ENCODE measurements at places on chromosomes 6 and 20.

- DNase-seq, result no peak
Observed at GRCh38 chr20:44770484-44771171, 25.0 kb downstream of the KCNK15 start.

GRCh38 chr6:12034837-12035236 is 22.7 kb downstream of the HIVEP1 start:
- no peak for DNase-seq

DNA sequence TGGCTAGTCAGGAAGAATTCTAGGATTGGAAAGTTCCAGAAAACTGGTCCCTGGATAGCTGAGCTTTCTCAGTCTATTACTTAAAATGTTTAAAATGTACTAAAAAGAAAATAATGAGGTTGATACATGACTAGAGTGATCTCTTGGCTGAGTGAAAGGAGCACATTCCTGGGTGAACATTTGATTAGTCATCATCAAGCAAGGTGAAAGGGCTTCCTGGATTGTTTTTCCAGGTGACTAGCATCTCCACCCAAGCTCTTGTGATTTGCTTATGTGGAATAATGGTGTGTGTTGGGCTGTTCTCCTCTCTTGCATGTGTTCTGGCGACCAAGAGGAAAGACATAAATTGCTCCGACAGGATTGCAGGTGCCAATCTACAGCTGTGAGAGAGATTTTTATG is 42.9 kb downstream of the PKIB start:
- no peak for DNase-seq

DNA sequence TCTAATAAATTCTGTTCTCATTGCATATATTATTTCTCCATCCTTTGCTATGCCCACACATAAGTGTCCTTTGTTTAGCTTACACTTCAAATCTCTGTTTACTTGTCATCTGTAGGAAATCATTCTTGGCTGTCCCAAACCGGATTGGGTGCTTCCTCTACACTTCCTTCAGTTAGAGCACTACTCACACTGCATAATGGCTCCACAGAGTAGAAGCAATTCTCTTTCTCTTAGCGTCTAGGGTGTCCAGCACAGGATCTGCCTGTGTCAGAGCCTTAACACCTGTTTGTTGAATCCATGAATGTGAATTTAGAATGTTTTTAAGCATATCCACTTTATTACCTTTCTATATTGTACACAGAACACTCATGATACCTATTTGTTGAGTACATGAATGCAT is 87.0 kb upstream of the BMP2 start:
- no peak for DNase-seq

- no peak for DNase-seq
Observed at GRCh38 chr6:34362909-34363680, 29.4 kb downstream of the NUDT3 start.

DNA sequence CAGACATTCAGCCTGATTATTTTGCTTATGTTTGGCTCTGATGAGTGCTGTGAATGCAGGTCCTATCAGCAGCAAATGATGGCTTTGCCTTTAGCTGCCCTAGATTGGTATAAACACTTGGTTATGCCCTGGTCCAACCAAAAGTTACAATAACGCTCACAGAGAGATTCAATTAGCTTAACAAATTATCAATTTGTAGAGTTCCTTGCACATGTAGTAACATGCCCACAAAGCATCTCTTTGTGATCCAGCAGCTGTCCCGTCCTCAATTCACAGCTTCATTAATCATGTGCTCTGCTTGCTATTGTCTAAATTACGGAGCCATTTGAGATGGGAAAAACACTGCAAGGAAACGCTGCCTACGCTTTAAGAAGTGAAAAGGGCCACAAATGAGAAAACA is 457.9 kb downstream of the HDGFL1 start:
- DNase-seq, result no peak

GRCh38 chr6:134347885-134348805 is 30.2 kb upstream of the SGK1 start:
- DNase-seq, result no peak

- no peak for DNase-seq
Observed at GRCh38 chr6:32882879-32883250, 28.9 kb downstream of the PSMB9 start.

GRCh38 chr6:28312939-28313338 is 23.0 kb downstream of the ZSCAN31 start:
- DNase-seq, result no peak

- DNase-seq, result no peak
Observed at GRCh38 chr6:170522565-170523183, 30.4 kb downstream of the PSMB1 start.

GRCh38 chr6:104943781-104944180 is 13.1 kb upstream of the LIN28B start:
- no peak for DNase-seq

DNA sequence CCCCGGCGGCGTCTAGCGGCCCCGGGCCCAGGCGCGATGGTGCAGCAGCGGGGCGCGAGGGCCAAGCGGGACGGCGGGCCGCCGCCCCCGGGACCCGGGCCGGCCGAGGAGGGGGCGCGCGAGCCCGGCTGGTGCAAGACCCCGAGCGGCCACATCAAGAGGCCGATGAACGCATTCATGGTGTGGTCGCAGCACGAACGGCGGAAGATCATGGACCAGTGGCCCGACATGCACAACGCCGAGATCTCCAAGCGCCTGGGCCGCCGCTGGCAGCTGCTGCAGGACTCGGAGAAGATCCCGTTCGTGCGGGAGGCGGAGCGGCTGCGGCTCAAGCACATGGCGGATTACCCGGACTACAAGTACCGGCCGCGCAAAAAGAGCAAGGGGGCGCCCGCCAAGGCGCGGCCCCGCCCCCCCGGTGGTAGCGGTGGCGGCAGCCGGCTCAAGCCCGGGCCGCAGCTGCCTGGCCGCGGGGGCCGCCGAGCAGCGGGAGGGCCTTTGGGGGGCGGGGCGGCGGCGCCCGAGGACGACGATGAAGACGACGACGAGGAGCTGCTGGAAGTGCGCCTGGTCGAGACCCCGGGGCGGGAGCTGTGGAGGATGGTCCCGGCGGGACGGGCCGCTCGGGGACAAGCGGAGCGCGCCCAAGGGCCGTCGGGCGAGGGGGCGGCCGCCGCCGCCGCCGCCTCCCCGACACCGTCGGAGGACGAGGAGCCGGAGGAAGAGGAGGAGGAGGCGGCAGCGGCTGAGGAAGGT is 715 bp downstream of the SOX12 start:
- DNase-seq, result no peak

GRCh38 chr6:143822584-143823024 is 20.5 kb upstream of the LTV1 start:
- no peak for DNase-seq

DNA sequence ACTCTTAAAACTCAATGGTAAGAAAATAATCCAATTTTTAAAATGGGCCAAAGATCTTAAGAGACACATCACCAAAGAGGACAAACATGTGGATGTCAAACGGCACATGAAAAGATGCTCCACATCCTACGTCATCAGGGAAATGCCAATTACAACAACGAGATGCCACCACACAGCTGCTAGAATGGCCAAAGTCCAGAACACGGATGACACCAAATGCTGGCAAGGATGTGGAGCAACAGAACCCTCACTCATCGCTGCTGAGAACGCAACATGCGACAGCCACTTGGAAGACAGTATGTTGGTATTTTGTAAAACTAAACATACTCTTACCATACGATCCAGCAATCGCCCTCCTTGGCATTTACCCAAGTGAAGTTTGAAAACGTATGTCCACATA is 132.8 kb upstream of the CDH4 start:
- no peak for DNase-seq

GRCh38 chr6:10347561-10348327 is 67.1 kb downstream of the TFAP2A start:
- DNase-seq, result no peak

Data from omental fat pad (tissue), 4 donors.